ENCODE measurements at places on chromosomes 6 and 20.
A peak's percentile ranks its signal among the peaks of the same experiment; 100 is the strongest.

DNA sequence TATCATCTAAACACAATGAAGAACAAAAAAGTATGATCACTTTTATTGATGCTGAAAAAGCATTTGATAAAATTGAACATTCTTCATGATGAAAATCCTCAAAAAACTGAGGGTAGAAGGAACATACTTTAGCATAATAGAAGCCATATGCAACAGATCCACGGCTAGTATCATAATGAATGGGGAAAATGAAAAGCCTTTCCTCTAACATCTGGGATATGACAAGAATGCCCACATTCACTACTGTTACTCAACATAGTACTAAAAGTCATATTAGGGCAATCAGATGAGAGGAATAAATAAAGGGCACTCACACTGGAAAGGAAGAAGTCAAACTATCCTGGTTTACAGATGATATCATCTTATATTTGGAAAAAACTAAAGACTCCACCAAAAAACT lies 256.6 kb downstream of the RFPL4B start:
- no peak for DNase-seq

GRCh38 chr6:20757761-20758160 lies 223.5 kb downstream of the CDKAL1 start:
- DNase-seq, result no peak

DNA sequence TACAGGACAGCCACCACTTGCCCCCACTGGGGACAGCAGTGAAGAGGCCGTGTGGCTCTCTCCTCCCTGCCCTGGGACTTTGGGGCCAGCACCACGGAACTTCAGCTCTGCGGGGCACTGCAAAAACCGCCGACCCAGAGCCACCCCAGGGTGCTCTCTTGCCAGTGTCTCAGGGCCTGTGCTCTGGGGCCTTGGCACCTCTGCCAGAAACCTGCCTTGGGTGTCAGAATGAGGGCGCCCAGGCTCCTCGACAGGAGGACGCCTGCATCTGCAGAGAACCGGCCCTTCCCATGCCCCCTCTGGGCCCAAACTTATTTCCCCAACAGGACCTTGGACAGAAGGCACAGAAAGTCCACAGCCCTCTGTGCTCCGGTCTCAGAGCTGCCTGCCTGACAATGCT lies 77.2 kb upstream of the MPC1 start:
- DNase-seq, result peak; percentile 6

- no peak for DNase-seq
These were observed 3.9 kb downstream of the UTRN start for GRCh38 chr6:144289006-144289405.

GRCh38 chr6:114452785-114453401 lies 110.1 kb upstream of the HS3ST5 start:
- no peak for DNase-seq

DNA sequence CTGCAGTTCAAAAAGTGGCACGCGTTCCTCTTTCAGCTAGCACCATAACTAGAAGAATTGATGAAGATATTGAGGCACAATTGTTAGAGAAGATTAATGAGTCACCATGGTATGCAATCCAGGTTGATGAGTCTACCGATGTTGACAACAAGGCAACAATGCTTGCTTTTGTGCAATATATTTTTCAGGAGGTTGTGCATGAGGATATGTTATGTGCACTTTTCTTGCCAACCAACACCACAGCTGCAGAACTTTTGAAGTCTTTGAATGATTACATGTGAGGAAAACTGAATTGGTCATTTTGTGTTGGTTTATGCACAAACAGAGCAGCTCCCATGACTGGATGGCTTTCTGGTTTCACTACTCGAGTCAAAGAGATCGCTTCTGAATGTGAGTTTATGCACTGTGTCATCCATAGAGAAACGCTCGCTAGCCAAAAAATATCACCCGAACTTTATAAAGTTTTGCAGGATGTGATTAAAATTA lies 129.3 kb upstream of the SLC24A3 start:
- DNase-seq, result no peak

GRCh38 chr6:93036835-93037234 lies 382.5 kb downstream of the EPHA7 start:
- DNase-seq, result no peak

DNA sequence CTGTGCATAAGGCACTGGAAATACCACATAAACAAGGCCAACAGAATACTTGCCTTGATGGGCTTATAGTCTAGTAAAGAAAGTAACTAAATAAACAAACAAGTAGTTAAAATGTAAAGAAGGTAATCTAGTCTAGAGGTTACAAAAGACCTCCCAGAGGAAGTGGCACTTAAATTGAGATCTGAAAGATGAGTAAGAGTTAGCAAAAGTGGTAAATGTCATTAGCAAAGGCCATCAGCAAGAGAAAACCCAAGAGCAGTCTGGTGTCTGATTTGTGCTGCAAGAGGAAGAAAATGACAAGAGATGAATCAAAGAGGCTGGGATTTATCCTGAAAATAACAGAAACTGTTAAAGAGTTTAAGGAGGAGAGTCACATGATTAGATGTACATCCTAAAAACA lies 96.6 kb upstream of the SMLR1 start:
- no peak for DNase-seq

- peak; percentile 68 for DNase-seq
These were observed 101.4 kb downstream of the ADGB start for GRCh38 chr6:146700078-146700686.

GRCh38 chr20:15411781-15412180 lies 1074.4 kb upstream of the FLRT3 start:
- DNase-seq, result no peak

DNA sequence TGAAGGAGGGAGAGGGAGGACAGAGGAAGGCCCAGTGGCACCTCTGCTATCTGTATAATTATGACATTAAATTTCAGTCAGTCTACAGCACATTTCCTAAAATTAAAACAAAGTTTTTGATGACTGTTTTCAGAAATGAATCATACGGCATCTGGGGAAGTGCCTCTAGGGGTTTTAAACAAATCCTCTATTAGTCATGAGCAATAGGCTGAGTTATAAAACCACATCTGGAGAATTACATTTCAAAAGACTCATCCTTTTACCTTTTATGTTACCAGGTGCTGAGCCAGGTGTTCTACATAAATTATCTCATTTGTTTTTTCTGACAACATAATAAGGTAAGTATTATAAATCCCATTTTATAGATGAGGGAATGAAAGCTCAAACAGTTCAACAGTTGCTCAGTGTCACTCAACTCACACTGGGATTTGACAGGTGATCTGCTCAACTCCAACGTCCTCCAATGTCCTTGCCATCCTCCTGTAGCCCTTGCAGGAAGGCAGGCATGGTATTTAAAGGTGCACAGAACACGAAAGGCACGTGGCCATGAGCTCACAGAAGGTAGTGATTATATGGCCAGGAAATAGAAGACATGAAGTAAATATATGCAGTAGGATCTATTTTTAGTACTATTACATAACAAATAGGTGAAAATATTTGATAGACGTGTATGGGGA lies 184.2 kb upstream of the MAN1A1 start:
- no peak for DNase-seq

GRCh38 chr6:158869826-158870648 lies 50.9 kb upstream of the EZR start:
- peak; percentile 74 for DNase-seq

DNA sequence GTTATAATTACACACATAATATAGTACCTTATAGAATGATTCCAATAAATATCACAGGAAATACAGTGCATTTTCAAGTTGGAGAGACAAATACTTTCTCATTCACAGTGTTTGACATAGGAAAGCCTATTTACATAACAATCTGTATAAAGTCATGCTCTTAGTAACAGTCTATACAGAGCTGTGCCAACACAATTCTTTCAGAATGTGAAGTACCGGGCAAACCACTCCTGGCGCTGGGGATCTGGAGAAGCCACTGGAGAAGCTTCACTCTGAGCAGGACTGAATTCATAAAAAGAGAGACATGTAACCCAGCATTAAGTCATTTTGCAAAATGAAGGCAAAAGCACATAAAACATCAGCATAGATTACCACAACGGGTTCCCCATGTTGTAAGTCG lies 24.9 kb upstream of the MCM9 start:
- DNase-seq, result no peak

- DNase-seq, result no peak
These were observed 319.0 kb downstream of the LRFN2 start for GRCh38 chr6:40268166-40268565.

DNA sequence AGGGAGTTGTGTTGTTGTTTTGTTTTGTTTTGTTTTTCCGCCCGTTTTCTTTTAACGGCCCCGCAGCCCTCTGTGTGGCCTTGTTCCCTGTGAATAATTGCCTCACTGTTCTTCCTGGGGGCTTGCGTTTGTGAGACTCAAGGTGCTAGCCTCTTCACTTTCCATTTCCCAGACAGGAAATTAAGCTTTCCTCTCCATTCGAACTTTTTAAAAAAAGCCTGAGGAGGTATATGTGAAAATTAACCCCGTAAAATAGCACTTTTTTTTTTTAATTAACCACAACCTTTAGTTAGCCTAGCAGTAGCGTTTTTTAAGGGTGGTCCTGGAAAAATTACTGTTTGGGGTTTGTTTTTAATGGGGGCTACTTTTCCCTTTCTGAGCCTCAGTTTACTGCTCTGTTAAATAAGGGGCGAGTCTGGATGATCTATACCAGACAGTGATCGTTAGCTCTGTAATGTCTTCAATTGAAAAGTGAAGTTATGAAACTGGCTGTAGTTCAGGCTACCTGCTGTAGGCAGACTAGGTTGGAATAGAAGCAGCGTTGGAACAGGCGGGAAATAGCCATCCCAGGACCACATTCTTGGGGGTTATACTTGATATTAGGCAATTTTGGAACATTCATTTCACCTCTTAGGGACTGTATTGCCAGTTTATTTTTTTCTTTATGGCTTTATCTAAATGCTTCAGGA lies 1.7 kb downstream of the STX16 start:
- no peak for DNase-seq

DNA sequence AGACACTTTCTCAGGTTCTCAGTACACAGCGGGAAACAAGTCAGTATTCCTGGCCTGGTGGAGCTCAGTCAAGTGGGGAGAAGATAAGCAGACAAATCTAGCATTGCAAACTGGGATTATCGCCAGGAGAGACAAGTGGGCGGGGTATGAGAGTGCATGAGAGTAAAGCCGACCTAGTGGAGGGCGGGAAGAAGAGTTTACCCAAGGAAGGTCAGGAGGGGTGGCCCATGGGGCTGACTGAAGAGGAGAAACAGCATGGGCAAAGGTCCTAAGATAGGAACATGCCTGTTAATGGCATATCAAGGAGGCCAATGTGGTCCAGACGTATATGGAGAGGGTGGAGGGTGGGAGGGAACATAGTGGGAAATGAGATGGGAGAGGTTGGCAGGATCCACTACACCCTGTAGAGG lies 12.4 kb upstream of the CSNK2A1 start:
- no peak for DNase-seq

DNA sequence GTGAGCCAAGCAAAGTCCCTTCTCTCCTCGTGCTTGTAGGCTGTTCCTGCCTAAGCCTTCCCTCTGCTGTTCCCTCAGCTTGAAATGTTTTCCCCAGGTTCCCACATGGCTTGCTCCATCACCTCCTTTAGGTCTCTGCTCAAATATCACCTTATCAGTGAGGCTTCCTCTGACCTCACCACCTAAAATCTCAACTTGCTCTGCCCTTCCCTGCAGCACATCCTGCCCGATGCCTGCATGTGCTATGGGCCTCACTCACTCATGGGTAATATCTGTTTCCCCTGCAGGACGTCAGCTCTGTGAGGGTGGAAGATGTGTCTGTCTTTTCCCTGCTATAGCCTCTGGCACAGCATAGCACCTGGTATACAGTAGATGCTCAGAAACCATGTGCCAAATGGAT lies 29.9 kb upstream of the FKBP1A start:
- no peak for DNase-seq

- DNase-seq, result no peak
These were observed 3.3 kb upstream of the STMND1 start for GRCh38 chr6:17098538-17098937.

DNA sequence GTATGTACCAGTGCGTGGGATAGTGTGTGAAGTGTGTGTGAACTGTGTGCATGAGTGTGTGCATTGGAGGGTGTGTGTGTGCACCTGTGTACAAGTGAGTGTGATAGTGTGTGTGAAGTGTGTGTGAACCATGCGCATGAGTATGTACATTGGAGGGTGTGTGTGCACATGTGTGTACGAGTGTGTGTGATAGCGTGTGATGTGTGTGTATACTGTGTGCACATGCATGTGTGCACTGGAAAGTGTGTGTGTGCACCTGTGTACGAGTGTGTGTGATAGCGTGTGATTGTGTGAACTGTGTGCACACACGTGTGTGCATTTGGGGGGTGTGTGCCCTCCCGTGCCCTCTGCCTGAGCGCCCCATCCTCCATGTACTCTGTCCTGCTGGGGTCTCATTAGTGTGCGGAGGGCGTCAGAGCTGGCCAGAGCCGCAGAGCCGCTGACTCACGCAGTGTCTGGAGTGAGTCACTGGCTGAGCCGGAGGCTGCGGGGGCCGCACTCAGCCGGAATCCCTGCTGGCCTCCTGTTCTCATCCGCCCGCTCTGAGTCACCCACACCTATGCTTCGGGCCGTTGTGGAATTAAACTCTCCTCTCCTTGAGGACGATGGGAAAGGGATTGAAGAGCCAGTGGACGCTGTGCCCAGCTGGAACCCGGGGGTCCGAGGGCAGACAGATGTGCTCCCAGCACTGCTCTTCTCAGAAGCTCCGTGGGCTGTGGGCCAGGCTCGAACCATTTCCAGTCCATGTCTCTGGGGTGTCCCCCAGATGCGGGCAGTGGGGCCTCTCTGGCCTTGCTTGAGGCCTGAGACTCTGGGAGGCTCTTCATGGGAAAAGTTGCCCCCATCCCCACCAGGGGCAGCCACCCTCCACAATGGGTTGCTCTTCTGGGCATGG lies 27.3 kb upstream of the STX16 start:
- DNase-seq, result peak; percentile 87

DNA sequence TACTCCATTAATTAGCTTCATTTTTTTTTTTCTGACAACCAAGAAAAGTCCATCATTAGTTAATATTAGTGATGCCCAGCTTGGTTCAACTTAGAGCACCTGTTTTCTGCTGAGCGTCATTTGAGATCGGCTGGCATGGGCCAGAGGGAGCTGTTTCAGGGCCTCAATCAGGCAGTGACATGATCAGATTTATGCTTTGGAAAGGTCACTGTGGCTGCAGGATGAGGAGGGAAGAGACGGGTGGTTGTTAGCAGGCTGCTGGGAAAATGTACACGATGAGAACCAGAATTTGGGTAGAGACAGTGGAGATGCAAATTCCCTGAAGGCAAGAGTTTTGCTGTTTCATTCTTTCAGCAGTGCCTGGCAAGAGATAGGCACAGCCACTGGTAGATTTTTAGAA lies 4.4 kb upstream of the STX16 start:
- no peak for DNase-seq

- DNase-seq, result no peak
These were observed 6.8 kb upstream of the HEY2 start for GRCh38 chr6:125742464-125743120.

DNA sequence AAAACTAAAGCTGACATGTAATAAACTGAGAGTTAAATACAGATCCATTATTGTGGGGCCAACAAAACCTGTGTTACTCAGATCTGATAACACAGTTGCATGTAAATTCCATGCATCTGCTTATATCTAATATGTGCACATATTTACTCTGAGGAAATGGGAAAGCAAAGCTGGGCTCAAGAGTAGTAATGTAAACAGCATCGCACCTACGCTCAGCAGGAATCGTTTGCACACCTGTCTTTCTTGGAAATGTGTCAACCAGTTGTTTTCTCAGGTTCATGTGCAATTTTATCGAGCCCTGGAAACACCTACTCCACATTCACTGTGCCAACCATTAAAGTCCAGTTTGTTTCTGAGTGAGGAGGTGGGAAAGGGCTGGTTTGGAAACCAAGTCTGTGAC lies 80.3 kb upstream of the CNKSR3 start:
- no peak for DNase-seq

Data from uterus (tissue), 4 donors.